ENCODE measurements at places on chromosomes 16 and 17. TPM values are rescaled to one million over a fixed set of nuclear protein-coding genes. Genes with fewer than 3 reads are reported as not detected.

- peak; percentile 89 for DNase-seq
These were observed 25.5 kb upstream of the ALKBH5 start for GRCh38 chr17:18158022-18158600.

- no peak for DNase-seq
These were observed 37.4 kb upstream of the CCL1 start for GRCh38 chr17:34400301-34400931.

DNA sequence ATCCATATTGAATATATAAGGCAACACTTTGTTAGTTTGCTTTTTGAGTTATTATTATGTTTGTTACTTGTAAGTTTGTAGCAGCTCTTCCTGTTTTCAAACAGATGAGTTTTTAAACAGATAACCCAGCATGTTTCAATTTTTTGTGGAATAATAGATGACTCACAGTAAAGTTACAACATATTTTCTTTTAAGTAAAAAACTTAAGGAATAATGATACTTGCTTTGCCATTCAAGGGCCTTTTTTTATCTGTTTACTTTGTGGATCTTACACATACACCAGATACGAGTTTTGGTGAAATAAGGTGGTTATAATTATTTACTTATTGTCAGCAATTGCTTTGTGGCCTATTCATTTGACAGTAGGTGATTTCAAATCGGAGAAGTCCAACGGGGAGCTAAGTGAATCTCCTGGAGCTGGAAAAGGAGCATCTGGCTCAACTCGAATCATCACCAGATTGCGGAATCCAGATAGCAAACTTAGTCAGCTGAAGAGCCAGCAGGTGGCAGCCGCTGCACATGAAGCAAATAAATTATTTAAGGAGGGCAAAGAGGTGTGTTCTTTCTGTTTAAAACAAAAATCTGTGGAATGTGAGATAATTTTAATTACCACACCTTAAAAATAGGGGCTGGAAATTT lies 66.3 kb downstream of the BPTF start:
- DNase-seq: no peak

Gene TPSD1
- not detected for total RNA-seq

Gene EPN3
- total RNA-seq: not detected

Measured in activated T-helper 2 cell treated with anti-CD3 and anti-CD28 coated beads, Interferon-gamma antibody, Interleukin-2, Interleukin-4, amounts not matched to agents 10 μg/mL and 5 μg/mL and 100 μg/mL, durations not matched to agents 14 hours and 24 hours and 36 hours (primary cell).